Right atrium auricular region (tissue), 2 donors: ENCODE measurements at places on chromosomes 3 and 15.
A peak's percentile ranks its signal among the peaks of the same experiment; 100 is the strongest.

GRCh38 chr3:177893331-177893730, 642.9 kb upstream of the KCNMB2 start:
- no peak for DNase-seq

DNA sequence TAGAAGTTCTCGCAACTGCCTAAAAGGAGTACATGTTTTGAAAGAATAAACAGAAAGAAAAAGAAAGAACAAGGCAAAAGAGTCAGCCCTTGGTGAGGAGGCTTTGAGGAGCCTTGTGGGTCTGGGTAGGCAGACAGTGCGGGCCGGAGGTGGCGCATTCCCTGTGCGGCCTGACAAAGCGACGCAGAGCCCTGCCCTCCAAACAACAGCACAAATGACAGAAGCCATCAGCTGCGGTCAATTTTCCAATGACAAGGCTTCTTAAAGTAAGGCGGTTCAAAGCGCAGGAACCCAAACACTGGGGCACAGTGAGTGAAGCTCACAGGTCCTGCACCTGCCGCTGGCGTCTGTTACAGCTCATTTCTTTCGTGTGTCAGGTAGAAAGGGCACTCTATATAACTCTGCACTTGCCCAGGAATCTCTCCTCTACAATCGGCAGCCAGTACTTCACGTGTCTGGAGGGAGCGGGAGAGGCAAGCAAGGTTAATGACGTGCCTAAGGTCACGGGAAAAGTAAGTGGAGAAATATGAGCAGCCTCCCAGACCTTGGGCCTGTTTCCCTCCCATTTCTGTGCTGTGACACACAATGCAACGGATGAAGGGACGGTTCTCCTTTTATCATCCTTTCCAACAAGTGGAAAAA, 178.1 kb downstream of the OPA1 start:
- no peak for DNase-seq

- DNase-seq: no peak
Observed at GRCh38 chr15:81962482-81962881, 83.3 kb downstream of the MEX3B start.

GRCh38 chr3:133301731-133302130, 98.1 kb upstream of the BFSP2 start:
- no peak for DNase-seq

GRCh38 chr3:78926523-78926922, 841.3 kb downstream of the ROBO1 start:
- DNase-seq: no peak

GRCh38 chr3:26712211-26713026, 89.8 kb downstream of the LRRC3B start:
- DNase-seq: no peak

DNA sequence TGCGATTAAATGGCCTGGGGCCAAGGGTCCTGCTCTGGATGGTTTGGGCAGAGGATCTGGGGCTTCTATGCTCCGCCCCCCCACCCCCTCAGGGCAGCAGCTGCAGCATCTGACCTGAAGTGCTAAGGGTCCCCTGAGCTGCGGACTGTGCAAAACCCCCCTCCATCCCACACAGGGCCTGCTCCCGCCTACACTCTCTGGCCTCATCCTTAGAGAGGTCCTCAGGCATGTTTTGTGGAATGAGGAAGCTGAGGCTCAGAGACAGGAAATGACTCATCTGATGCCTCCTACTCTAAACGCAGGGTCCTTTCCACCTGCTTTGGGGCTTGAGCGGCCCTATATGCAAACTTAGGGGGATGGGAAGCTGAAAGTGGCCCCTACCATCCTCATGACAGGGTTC, 59.5 kb upstream of the CTSH start:
- no peak for DNase-seq

DNA sequence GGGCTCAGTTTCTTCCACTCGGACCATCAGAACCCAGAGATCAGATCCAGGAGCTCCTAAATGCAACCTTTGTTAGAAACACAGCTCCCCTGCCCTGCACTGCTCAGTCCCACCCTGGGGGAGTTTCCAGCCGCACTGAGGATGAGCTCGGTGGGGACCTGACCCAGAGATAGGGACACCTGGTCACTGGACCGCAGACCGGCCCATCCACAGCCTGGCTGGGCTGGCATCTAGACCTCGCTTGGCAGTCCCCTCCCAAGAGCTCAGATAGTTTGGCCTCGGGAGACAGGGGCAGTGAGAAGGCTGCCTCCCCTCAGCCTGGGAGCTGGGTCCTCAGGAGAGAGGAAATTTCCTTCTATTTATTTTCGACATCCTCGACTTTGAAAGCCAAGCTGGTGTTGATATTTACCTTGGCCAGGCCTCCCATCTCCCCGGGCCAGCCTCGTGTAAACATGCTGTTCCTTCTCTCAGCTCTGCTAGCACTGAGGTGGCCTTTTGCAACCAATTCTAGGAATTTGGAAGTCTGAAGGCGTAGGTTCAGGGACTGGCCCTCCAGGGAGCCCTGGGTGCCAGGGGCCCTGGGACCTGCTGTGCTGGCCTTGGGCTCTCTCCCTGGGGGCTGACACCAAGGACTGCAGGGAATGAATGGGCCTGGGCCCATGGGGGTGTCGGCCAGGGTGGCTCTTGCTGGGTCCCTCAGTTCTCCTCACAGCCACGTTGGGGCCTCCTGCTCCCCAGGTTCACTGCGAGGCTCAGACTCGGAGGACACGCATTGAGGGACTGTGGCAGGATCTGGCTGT, 90.1 kb downstream of the VGLL4 start:
- peak; percentile 86 for DNase-seq

GRCh38 chr3:163368168-163368567, 1710.1 kb downstream of the SI start:
- no peak for DNase-seq

GRCh38 chr3:124582621-124583395, 147.4 kb upstream of the UMPS start:
- DNase-seq: no peak

DNA sequence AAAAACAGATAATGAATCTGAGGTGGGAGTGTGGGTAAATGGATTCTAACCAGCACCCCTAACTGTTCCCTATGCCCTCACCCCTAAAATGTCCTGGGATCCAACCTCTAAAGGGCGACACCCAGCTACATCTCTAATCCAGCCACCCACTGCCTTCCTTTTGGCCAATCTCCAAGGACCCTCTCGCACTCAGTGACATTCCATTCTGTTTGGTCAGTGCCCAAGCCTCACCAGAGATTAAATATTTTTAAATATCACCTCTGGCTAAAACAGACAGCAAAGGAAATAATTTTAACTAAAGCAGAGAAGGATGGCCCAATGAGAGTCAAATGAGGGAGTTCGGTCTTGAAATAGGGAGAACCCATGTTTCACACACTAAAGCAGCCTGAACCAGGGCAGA, 19.9 kb upstream of the SCN10A start:
- DNase-seq: no peak

DNA sequence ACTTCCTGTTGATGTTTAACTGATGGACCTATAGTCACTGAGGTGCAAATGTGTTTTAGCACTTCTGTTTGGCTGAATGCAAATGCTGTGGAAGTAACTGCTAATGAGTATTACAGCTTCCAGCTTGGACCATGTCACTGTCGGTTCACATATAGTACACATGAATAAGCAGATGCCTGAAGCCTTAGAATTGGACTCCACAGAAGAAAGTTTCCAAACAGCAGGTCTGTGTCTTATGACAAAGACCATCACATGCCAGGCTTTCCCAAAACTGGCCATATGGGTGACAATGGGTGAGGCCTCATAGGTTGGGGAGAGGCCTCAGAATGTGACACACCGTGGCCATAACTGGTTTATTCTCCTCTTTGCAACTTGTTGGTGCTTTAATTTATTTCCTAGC, 241.8 kb downstream of the WNT5A start:
- DNase-seq: no peak

- DNase-seq: no peak
Observed at GRCh38 chr3:31250116-31250777, 282.5 kb upstream of the STT3B start.

DNA sequence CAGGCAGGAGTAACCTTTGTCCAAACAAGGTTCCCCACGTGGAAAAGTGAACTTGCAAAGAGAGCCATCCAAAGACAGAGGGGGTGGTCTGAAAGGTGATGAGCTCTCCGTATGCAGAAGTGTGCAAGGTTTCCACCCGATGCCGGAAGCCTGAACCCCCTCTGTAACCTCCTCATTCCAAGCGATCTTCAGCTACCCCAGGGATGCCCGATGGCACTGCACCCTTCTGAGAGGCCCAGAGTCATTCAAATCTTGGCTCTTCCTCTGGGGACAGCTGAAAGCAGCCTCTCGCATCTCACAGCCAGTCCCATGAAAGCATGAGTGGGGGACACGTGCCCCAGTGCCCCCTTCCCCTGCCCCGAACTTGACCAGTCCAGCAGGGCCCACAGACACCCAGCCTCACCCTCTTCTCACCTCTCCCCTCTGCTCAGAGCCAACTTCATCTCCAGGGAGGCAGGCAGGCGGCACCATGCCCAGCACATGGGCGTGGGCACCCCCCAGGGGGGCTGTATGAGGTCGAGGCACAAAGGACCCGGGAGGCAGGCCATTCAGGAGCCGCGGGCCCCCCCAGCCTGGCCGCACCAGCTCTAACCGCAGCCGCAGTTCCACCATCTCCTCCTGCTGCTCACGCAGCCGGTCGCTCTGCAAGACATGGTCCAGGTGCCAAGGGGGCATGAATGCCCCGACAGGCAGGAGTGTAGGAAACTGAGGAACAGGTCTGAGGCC, 8.7 kb downstream of the KIF7 start:
- DNase-seq: no peak

DNA sequence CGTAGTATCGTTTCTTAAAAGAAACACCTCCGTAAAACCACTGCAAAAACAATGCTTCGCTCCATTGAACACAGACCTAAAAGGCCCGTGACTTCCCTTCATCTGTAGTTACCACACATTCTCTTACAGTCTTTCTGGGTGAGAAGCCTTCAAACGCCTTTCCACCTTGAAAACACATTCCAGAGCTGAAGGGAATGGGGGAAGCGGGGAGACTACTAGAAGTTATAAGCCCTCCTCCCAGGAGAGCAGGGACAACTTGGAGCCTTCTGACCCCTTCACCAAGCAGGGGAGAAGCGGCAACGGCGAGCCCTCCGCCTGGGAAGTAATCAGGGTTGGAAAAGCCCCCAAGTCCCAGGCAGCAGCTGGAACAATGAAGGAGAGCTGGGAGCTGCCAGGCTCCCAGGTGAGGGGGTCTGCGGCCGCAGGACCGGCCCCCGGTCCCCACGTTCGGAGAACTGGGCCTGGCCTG, 461 bp downstream of the SECISBP2L start:
- no peak for DNase-seq

DNA sequence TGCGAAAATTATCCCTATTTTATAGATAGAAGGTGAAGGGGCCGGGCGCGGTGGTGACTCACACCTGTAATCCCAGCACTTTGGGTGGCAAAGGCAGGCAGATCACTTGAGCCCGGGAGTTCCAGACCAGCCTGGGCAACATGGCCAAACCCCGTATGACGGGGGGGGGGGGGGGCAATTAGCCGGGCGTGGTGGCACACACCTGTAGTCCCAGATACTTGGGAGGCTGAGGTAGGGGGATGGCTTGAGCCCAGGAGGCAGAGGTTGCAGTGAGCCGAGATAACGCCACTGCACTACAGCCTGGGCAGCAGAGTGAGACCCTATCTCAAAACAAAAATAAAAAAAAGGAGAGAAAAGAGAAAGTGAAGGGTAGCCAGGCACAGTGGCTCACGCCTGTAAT, 1.4 kb downstream of the AAGAB start:
- DNase-seq: no peak

- no peak for DNase-seq
Observed at GRCh38 chr15:62269504-62269903, 104.4 kb upstream of the C2CD4B start.

DNA sequence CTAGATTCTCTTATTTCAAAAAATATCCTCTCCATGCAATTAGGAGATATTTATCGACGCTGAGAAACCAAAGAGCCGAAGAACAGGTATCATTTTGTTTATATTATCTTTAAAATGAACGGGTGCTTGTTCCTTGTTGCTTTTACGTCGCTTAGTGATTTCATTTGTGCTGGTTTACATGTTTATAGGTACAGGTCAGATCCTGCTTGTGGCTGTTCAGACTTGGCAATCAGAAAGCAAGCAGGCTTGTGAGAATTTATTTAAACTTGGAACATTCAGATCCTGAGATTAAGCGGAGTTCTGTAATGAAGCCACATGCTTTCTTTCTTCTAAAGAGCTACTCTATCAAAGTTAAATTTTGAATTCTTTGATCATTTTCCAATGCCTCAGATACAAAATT, 43.0 kb upstream of the ATP2C1 start:
- no peak for DNase-seq

GRCh38 chr3:52441091-52441771, 3.7 kb downstream of the SEMA3G start:
- no peak for DNase-seq

GRCh38 chr15:77798151-77798835, 165.6 kb upstream of the LINGO1 start:
- DNase-seq: no peak

GRCh38 chr3:107264888-107265287, 112.4 kb upstream of the CCDC54 start:
- no peak for DNase-seq

DNA sequence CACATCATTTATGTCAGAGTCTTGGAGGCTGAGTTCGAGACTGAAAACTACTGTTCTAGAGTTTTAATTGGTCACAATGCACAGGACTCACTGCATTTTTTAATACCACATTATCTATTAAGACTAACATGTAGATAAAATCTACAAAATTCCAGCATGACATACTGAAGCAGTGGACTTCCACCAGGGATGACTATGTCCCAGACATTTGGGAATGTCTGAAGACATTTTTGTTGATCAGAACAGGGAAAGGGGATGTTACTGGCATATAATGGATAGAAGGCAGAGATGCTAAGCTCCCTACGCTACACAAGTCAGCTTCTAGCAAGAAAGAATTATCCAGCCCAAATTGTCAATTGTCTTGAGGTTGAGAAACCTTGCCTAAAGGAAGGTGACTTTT, 419.0 kb upstream of the TGFBR2 start:
- DNase-seq: no peak

GRCh38 chr3:108123326-108123725, 32.5 kb upstream of the CD47 start:
- DNase-seq: no peak

DNA sequence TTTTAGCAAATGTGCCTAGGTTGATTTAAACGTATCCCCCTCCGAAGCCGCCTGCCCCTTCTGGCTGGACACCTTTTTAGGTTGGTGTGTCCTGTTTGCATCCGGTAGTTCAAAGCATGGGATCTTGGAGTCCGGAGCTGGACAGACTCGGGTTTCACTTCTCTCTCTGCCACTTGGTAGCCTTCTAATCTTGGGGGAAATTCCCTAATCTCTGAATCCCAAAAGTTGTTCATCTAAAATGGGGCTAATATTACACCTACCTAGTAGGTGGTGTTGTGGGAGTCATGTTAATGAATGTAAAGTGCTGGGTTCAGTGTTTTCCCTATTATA, 760 bp downstream of the FANCI start:
- DNase-seq: no peak

- no peak for DNase-seq
Observed at GRCh38 chr3:110327870-110328269, 743.7 kb upstream of the NECTIN3 start.

GRCh38 chr3:133998691-133999241, 31.0 kb downstream of the SLCO2A1 start:
- DNase-seq: peak; percentile 40
